Activated CD4-positive, alpha-beta T cell treated with anti-CD3 and anti-CD28 coated beads, Interleukin-2, amount 10 ng/mL, durations not matched to agents 7 days and 5 days (primary cell): ENCODE measurements at places on chromosomes 6 and 20.

GRCh38 chr6:85041376-85041775, 277.0 kb upstream of the TBX18 start:
- DNase-seq = no peak

DNA sequence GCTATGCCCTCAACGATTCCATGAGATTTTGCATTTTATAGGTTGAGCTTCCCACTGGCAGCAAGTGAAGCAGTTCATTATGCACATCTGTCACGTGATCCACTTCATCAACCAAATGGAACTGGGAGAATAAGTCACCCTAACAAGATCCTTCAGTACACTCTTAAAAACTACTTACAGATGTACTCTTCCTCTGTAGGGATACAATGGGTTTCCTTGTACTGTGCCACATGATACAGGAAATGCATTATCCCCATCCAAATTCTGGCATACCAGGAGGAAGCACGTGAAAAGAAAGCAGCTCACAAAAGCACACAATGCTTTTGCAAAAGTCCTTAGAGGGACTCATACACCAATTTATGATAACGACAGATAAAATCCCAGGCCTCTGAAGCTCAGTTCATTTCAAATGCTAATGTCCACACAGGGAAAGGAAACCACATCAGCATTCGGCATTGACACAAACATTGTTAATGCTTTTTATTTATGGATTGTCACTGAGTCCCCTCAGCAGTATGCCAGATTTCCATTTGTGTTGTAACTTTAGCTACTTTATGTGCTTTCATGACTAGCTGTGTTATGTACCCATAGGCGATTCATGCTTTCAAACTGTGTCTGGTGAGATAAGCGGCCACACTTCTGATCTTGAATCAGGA, 58.1 kb upstream of the REV3L start:
- DNase-seq = no peak

DNA sequence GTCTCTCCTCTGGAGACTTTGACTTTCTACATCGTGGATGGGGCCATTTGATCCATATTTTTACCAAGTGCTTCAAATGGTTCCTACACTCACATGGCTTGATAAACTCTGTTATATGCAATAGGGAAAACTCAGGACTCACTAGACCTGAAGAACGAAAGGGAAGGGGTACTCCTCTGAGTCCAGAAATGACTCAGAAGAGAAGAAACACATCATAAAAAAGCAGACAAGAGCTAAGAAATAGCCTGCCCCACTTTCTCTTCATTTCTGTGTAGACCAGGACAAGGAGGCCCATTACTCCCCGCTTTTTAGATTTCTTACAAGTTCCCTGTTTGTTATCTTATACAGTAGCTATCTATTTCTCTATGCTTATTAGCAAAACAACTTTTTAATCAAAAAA, 369.8 kb upstream of the ARID1B start:
- DNase-seq = no peak

- DNase-seq = peak; percentile 60
Measured at GRCh38 chr6:43771210-43771857, 1.3 kb downstream of the VEGFA start.

- peak; percentile 82 for DNase-seq
Measured at GRCh38 chr6:36623547-36624459, 29.6 kb downstream of the SRSF3 start.

- DNase-seq = no peak
Measured at GRCh38 chr6:56541741-56542360, 100.8 kb downstream of the DST start.

GRCh38 chr6:129146902-129147301, 264.0 kb downstream of the LAMA2 start:
- DNase-seq = no peak

DNA sequence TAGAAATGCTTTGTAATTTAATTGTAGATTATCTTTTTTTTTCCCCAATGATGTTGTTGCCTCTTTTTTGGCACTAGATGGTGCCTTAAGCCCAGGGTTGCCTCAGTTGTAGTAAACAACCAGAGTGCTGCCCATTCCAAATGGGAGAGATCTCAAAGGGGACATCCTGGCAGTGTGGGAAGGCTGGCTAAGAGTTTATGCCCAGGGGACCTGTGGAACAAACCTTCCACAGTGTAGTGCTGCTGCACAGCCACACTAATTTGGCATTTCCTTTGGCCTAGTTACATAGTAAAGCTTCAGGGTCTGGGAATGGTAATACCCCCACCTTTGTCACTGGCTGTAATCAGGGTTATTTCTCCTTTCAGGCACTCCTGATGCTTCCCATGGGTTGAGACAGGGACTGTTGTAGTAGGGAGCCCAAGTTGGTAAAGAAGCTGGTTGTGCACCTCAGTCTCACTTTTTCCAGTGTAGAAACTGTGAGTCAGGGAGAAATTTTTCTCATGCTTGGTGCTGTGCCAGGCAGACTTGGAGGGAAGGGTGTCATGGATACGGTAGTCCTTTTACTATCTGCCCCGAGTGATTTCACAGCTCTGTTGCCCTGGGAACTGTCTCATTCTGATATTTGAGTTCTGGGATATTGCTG, 177.8 kb upstream of the ECI2 start:
- no peak for DNase-seq

DNA sequence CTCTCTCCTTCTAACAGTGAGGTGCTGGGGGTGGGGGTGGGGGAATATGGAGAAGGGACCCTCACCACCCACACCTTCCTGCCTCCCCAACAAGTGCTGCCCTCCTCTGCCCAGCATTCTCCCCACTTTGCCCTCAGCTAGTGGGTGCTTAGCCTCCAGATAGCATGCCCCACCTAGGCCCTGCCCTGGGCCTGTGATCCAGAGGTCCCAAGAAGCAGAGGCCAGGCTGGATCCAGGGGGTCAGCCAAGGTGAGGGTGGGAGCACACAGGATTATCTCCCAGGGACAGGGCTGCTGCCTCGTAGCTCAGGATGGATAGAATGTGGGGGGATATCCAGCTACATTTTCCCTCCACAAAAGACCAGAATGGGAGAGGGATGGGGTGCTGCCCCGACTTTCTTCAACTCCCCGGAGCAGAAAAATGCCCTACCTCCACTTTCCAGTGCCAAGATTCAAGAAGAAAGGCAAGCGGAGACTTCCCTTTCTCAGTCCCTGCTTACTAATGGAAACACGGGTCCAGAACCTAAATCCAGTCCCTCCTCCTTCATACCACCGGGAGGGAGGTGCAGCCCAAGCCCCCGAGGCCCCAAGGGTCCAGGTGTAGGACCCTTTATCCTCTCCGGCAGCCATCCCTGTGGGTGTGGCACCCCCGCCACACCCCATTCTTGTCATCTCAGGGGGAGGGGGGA, 987 bp downstream of the ADISSP start:
- DNase-seq = no peak

DNA sequence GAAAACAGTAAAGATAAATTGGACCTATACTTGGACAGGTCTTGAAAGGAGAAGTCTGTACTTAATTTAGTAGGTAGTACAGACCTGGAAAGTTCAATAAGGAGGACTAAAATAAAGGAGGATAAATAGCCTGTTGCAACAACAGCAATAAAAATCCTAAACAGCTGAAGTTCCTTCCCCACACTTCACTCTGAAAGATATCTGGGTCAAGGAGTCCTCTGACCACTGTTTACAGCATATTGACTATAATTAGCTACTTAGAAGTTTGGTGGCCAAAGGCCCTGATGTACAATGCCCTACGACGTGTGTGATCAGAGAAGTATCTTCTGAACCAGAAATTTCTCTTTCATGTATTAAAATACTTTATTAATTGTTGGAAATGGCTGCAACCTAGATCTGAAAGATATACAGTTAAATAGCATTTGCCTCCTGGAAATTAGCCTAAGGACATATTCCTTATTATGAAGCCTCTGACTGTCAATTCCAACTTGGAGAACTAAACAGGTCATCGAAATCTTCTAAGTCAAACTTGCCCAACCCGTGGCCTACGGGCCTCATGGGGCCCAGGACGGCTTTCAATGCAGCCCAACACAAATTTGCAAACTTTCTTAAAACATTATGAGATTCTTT, 82.8 kb downstream of the KIF13A start:
- DNase-seq = no peak

GRCh38 chr6:143513410-143513809, 1.9 kb upstream of the FUCA2 start:
- peak; percentile 45 for DNase-seq

DNA sequence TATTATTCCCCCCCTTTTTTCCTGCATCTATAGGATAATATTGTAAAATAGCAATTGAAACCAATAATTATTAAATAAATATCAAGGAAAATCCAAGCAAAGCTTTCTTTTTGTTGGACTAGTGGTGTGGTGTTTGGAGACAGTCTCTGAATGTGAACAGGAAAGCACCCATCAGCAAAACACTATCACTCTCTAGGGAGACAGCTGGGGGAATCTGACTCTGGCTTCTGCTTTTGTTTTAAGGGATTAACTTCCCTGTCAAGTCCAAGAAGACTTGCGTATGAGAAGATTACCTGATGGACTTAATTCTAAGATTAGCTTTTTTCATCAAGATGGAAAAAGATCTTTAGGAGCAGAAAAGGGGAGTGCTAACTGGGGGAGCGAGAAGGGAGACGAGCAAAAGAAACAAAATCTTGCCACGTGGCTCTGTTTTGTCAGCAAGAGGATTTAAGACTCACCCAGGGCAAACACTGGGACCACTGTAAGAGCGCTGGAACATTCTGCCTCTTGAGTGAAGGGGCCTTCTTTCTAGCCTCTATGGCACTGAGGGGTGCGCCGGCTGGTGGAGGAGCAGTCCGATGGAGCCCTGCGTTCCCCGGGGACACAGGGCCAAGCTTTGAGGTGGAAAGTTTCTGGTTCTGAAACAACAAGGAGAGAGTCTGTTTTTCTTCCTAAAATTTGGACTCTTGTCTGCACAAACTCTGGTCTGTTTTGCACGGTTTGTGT, 570 bp downstream of the TULP4 start:
- DNase-seq = no peak

- DNase-seq = no peak
Measured at GRCh38 chr6:105911106-105911629, 175.0 kb upstream of the PRDM1 start.

DNA sequence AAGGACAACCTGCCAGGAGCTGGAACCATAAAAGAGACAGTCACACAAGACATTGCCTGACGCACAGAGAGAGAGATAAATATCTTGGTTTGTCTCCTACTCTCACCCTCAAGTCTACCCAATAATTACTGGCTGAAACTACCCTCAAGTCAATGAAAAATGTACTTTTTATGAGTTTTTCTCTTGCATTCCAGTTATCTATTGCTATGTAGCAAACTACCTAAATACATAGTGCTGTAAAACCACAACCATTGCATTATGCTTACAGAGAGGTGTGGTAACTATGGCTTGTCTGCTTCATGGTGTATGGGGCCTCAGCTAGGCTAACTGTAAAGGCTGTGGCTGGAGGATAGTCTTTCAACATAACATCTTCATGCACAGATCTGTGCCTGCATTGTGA, 247.8 kb downstream of the HAO1 start:
- DNase-seq = no peak

- DNase-seq = no peak
Measured at GRCh38 chr20:3730803-3731672, 1.4 kb upstream of the HSPA12B start.

- no peak for DNase-seq
Measured at GRCh38 chr20:63361519-63362435, 628 bp upstream of the CHRNA4 start.

GRCh38 chr6:66556936-66557335, 849.9 kb upstream of the EYS start:
- no peak for DNase-seq

GRCh38 chr6:89357390-89357789, 4.9 kb upstream of the UBE2J1 start:
- peak; percentile 42 for DNase-seq

DNA sequence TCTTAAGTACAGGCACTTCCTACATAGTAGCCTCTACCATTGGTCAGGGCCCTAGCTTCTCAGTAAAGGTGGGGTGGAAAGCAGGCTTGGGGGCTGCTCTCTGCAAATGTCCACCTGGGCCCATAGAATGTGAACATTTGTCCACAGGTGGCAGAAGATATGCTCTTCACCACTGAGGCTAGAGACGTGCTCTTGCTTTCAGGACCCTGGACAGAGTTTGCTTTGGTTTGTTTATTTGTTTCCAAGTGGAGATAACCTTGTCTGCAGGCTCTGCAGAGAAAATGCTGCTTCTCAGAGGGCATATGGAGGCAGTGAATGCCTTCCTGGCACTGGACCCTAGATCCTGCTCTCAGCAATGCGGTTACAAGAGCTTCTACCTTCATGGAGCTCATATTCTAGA, 129.0 kb downstream of the F13A1 start:
- DNase-seq = no peak

DNA sequence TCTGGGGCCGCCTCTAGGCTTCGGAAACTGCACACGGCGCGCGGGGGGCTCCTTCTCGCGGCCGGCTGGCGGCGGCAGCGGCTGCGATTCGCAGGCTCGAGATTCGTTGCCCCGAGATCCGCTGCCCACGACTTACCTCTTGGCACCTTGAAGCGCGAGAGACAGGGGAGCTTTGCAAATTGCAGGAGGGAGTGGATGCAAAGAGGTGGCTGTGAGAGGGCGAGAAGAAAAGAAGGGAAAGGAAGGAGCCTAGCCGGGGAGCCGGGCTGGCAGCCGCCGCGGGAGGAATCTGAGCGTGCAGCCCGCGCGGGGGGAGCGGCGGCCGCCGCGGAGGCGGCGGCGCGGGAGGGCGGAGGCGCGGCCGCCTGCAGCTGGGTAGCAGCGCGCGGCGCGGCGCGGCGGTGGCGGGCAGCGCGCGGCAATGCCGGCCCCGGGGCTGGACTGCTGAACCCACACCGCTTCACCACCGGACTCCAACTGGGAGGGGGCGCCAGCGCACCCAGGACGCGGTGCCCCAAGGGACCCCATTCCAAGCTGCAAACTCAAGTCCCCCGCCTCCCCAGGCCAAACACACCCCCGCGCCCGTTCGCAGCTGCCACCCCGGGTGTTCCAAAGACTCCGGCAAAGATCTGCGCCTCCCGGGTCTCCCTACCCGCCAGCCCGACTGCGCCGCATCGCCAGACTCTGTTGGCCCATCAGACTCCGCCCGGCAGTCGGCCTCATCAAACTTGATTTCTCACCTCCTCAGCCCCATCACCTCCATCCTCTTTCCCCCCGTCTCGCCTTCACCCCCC, 44.2 kb upstream of the SUPT3H start:
- peak; percentile 49 for DNase-seq

DNA sequence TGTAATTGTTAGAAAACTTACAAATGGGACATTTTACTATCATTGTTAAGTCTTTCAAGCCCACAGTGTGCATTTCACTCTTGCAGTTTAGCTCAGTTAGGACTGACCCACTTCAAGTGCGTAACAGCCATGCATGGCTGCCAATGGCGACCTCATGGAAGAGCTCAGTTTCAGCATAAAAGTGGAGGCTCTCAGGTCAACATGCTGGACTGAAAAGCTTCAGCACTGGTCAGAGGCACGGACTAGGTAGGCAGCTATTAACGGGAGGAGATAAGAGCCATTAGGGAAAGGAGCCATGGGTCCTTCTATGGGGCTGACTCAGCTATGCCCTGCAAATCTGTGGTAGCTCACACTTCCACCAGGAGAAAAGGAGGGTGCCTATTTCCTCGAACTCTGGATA, 101.8 kb downstream of the TTLL2 start:
- no peak for DNase-seq

- peak; percentile 56 for DNase-seq
Measured at GRCh38 chr6:56595490-56596122, 47.1 kb downstream of the DST start.

- no peak for DNase-seq
Measured at GRCh38 chr6:42904467-42904866, 11.4 kb upstream of the PTCRA start.

GRCh38 chr6:144416773-144417172, 131.6 kb downstream of the UTRN start:
- no peak for DNase-seq
